ENCODE measurements at places on chromosomes 1 and 21.

- no peak for DNase-seq
These were observed 8.4 kb upstream of the VCAM1 start for GRCh38 chr1:100710906-100711682.

DNA sequence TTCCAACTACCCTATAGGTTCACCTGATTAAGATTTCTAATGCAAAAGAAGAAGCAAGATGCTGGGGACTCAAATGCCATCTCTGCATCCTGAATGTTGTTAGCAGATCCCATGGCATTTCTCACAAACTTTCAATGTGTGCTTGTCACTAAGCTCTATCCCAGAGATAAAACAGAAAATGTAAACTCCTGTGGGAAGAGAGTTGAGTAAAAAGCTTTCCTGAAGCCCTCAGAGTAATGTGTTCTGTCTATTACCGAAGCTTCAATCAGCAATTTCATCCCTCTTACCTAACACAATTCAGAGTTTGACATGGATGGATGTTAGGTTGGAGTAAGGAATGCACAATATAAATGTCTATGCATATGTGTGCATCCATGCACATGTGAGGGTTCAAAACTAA, 829.9 kb upstream of the PRMT6 start:
- no peak for DNase-seq

- no peak for DNase-seq
These were observed 38.7 kb upstream of the BECN2 start for GRCh38 chr1:241918879-241919278.

GRCh38 chr1:176994931-176995596, 169.4 kb downstream of the ASTN1 start:
- no peak for DNase-seq

- no peak for DNase-seq
These were observed 25.7 kb downstream of the ANGPTL7 start for GRCh38 chr1:11214698-11215380.

DNA sequence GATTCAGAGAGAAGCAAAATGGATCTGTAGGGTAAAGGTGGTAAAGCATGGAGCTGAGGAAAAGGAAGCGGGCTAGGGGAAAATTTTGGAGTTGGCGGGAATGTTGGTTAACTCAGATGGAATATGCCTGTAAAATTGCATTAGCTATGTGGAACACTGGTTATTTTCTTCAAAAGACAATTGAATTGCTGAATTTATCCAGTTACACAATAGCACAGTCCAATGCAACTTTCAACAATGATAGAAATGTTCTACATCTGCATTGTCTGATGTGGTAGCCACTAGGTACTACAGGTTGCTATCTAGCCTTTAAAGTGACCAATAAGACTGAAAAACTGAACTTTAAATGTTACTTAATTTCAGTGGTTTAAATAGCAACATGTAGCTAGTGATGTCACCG, 315.2 kb downstream of the ASTN1 start:
- DNase-seq = no peak

GRCh38 chr1:9835758-9836631, 12.2 kb upstream of the CLSTN1 start:
- DNase-seq = no peak

DNA sequence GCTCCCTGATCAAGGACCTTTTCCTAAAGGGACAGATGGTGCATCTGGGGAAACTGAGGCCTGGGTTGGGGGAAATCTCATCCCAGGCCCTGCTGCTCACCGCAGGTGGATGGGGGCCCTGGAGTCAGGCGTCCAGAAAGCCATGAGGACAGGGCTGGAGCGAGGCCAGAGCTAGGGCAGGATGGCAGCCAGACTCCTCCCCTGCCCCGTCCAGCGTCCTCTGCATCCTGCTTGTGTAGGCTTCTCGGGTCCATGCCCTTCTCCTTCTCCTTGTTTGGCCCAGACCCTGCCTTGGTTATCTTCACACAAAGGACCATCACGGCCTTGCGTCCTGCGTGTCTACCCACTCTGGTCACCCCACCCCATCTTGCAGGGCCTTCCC, 43.0 kb downstream of the TRIM11 start:
- no peak for DNase-seq

DNA sequence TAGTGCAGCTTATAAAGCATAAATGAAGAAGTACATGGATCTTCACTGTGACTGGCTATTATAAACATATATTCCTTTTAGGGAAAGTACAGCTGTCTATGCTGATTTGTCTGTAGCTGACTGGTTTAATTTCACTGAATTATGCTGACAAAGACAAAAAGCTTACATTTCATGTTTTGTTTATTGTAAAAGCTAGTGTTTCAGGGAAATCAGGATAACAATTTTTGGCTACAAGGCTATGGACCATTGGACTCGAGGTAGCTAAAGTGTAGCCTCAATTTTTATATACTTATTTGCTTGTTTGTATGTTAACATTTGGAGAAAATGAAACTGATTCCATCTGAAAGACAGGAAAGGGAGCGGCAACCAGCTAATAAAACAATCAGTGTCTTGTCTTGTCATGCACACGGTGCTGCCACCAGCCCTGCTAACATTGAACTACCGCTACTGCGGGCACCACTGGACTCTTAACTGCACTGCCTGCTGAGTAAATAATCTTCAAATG, 480.2 kb downstream of the COL11A1 start:
- no peak for DNase-seq

GRCh38 chr21:33401630-33401992, 1.6 kb upstream of the IFNGR2 start:
- DNase-seq = no peak

DNA sequence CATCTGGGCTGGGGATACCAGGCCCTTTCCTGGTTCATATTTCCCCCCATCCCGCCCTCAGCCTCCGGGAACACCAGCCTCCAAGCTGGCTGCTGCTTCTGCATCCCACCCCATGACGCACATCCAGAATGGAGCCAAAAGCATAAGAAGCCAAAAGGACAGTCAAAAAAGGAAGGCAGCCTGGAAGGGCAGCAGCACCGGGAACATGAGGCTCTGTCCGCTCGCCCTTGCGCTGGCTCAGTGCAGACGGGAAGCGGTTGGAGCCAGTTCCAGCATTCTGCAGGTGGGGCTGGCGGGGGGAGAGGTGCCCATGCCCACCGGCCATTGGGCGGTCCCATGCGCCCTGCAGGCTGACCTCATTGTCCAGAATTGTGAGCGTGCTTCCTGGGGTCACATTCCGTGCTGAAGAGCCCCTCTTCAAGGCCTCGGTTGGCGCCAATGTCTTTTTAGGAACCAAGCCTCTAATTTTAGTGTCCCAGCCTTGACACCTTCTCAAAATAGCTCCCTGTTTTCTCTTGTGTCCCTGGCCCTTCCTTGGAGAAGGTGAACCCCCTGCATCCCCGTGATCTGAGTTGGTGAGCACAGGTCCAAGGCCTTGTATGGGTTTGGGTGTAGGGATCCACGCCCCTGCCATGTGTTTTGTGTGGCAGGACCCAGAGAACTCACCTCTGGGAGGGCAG, 28.4 kb upstream of the NPPB start:
- no peak for DNase-seq

DNA sequence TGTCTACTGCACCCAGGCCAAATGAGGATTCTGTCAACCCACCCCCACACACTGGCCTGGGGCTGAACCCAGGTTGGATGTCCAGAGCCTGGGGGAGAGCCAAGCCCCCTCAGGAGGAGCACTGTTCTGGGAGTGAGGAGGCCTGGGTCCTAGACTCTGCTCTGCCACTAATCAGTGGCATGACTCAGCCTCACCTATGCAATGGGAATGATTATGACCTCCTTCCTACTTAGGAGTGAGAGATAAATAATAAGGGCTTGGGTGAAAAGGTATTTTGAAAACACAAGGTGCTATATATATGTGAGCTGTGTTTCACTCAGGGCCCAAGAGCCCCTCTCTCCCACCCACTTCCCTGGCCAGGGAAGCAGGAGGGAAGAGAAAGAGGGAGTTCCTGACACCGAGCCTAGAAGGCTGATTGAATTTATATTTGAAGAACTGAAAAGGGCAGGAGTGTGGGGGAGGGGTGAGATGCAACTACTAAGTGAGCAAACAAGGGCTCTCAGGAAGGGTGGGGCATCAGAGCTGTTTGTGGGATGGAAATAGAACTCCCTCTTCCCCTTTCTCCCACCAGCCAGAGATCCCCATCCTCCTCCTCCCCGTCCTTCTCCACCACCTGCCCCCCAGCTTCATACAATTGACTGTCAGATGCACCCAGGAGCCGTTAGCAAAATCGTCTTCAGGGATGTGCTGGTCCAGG, 8.2 kb downstream of the IGSF9 start:
- DNase-seq = no peak

DNA sequence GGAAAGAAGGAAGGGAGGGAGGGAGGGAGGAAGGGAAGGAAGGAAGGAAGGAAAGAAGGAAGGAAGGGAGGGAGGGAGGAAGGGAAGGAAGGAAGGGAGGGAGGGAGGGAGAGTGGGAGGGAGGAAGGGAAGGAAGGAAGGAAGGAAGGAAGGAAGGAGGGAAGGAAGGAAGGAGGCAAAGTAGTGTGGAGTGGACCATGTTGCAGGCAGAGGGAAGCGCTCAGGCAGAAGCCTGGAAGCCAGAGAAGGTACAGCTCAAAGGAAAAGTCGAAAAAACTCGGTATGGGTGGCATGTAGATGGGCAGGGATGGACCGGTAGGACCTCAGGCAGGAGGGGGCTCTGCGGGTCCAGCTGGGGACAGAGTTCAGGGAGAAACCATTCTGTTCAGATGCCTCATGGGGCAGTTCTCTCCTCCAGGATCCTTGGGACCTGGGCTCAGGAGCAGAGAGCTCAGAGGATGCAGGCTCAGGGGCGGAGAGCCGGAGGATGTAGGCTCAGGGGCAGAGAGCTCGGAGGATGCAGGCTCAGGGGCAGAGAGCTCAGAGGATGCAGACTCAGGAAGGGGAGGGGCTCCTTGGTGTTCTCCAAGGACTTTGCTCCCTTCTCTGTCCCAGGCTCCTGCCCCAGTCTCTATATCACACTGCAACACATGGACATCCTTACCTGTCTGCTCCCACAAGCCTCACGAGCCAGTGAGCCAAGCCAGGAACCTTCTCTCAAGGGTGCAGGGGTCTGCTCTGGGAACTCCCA, 13.6 kb upstream of the PADI3 start:
- DNase-seq = no peak

DNA sequence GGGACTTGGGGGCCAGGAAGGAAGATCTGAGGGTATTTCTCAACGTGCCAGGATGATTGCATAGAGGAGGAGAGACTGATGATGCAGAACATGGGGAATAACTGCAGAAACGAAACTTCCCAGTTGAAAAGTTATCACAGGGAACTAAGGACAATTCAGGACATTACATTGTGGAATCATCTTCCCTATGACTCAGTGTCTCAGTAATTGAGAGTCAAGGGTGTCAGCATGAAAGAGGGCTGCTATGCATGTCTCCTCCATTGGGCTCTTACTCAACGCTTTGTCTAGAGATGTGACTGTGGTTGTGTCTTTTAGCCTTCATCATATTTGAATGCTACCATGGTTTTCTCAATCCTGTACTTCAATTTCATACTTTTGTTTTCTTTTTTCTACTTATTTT, 48.9 kb upstream of the PTGFR start:
- DNase-seq = no peak

DNA sequence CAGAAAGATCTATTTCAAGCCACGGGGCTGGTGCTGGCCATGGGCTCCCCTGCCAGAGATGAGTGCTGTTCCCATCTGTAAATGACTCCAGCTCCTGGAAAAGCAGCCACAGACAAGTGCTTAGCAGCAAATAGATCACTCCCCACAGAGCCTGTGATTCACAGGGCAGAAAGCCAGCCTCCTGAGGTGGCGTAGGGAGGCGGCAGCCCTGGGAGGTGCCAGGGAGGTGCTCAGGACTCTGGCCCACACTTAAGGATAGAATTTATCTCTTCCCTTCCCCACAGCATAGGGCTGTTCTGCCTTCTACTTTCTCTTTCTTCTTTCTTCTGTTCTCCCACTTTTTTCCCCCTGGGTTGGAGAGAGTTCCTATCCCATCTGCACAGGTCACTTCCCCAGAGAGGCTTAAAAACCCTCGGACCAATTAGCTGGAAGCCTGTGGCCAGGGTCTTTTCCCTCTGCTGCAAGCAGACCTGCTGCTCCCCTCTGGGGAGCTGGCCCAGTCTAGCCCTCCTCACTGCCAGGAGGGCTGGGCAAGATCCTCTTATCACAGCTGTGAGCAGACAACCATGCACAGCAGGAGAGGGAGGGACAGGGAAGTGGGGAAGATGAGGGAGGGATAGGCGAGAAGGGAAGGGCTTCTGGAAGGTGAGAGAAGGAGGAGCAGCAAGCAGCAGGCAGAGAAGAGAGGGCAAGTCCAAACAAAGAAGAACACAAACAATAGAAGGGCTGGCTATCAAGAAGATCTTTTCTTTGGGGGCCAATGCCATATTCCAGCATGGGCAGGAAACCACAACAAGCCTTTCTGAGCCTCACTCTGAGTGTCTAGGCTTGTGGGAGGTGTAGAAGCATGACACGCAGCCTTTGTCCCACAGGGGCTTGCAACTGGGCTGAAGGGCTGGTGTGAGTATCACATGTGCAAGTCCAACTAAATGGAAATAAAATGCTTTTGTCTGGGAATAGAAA, 41.0 kb downstream of the KCND3 start:
- DNase-seq = no peak

DNA sequence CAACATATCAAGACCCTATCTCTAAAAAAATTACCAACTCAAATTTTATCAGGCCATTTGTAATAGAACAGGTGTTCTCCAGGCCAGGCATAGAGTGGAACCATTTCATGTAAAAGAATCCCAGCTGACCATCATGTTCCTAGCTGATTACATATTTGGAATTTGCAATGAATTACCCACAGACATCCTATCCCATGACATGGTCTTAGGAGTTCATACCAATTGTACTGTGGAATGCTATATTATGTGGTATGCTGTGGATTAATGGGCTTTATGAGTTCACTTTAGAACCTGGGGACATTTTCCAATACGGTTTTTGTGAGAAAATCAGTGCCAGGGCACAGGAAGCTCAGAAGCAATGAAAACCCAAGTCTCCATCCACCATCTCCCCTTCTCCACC, 110.3 kb downstream of the ZNF281 start:
- no peak for DNase-seq

DNA sequence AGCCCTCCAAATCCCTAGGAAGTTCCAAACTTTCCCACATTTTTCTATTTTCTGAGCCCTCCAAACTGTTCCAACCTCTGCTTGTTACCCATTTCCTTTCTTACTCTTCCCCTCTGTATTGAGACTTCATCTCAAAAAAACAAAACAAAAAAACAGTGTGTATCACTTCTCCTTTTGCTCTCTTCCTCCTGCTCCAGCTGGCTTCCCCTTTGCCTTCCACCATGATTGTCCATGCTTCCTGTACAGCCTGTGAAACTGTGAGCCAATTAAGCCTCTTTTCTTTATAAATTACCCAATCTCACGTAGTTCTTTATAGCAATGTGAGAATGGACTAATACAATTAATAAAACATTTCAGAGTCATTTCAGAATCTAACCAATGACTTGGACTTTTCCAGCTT, 69.6 kb upstream of the KRTAP19-8 start:
- DNase-seq = no peak
